Right renal cortex interstitium (tissue), 3 donors: ENCODE measurements at places on chromosomes 5 and 9. TPM values are rescaled to one million over a fixed set of nuclear protein-coding genes. Genes with fewer than 3 reads are reported as not detected.

- DNase-seq = no peak
Observed at GRCh38 chr9:83029531-83030137, 33.3 kb downstream of the RASEF start.

CYSRT1 gene
- 3.1 TPM for polyA plus RNA-seq

EDIL3 gene
- 62.6 TPM for polyA plus RNA-seq

DNA sequence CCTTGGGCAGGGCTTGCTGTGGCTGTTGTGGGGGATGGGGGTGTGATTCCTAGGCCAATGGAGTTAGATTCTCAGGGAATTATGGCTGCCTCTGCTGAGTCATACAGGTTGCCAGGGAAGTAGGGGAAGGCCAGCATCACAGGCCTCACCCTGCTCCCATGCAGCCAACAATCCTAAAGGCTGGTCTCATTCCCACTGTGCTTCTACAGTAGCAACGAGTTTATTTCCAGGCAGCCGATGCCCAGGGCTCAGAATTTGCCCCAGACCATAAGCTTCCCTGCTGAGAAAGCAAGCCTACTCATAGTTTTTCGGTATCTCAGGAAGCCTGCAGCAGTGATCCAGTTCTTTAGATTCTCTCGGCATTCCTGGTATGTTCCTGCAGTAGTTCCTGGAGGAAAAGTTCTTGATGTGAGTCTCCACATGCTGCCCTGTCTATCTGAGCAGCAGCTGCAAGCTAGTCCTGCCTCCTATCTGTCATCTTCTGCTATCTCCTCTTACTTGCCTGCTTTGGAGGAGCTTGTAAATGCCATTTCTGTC lies 59.3 kb upstream of the SELENOP start:
- DNase-seq = no peak

DNA sequence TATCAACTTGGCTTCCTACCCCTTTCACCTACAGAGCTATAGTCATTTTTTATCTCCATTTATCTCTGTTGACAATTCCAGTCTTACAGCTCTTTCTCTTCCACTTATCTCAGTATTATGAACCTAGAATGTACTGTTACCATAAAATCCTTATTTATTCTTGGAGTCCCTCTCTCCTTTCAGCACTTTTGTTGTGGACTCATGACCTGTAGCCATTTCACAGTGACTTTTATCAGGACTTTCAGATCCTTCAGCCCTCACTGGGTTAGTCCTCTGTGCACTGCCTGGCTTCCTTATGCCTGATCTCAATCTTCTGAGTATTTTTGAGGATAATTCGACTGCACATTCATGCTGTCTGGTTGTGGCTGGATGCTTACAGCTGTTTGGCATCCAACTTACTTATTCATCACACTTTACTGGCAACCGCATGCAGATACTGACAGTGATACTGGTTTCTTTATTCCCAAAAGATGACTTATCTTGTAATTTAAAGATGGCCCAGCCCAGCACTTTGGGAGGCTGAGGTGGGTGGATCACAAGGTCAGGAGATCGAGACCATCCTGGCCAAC lies 293.3 kb downstream of the MAN2A1 start:
- no peak for DNase-seq

DNA sequence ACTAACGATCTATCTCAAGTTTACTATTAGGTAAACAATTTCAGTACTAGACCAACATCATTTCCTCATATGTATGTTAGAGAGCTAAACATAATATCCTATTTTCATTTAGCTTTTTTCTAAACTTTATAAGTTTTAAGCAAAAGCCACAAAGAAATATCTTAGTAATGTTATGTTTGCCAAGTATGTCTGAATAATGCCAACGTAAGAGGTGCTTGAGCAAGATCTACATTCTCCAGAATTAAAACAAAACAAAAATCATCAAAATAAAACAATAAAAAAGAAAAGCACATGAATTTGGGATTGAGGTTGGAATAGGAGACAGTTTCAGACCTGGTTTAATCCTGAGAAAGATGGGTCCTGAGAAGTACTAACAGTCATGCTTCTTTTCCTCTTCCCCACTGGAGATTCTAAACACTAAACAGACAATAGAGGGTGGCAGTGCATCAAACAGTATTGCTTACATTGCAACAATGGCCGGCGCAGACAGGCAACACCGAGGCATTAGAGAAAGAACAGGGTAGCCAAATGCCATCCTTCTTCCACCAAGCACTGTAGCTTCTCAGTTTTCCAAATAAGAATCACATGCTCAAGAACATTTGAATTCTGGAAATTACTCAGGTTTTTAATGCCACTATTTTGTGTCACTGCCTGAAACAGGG lies 33.6 kb downstream of the CSNK1A1 start:
- no peak for DNase-seq

DNA sequence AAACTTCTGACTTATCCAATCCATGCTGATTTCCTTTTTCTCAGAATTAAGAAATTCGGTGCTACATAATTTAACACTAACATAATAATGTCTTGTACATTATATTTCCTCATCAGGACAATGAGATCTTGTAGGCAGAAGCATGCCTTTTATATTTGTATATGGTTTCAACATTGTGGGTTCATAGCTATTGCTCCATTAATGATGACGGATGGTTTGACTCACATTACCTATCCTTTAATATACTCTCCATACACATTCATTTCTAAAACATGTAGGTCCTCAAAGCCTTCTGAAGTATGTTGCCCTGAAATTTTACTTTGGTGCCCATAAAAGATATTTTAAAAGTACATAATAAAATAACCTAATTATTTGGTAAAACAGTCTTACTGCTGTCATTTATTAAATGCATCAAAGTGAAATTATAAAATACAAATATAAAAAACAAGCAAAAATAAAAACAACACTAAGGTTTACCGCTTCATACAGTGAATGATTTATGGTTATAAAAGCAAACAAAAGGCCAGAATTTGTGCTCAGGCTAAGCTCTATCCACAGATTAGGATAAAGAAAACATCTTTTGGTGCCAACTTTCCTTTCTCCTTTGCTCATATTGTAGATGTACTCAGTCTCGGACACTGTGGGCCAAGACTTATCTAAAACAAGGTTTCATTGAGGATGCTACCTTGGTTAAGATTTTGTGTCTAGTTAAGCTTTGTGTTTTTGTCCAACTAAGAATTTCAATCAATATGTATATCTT lies 61.2 kb upstream of the GCNT4 start:
- DNase-seq = no peak

GPR150 gene
- 0.06 TPM for polyA plus RNA-seq

TMEM174 gene
- polyA plus RNA-seq = 27.2 TPM

GRCh38 chr5:7393921-7394799 lies 1.8 kb upstream of the ADCY2 start:
- no peak for DNase-seq

DNA sequence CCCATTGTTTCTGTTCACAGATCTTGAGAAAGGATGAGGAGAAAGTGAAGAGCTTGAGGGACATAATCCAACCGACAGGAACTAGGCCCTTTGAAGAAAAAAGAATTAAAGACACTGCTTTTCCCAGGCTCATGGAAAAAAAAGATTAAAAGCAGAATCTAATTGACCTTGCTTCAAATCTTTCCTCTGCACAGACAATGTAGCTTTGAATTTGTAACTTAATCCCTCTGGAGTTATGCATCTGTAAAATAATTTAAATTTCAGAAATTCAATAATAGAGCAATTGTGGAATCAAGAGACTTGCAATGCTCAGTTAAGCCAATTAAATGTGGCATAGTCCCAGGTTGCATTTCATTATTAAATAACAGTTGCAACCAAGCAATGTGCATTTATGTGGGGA lies 64.6 kb downstream of the SVEP1 start:
- no peak for DNase-seq

DNA sequence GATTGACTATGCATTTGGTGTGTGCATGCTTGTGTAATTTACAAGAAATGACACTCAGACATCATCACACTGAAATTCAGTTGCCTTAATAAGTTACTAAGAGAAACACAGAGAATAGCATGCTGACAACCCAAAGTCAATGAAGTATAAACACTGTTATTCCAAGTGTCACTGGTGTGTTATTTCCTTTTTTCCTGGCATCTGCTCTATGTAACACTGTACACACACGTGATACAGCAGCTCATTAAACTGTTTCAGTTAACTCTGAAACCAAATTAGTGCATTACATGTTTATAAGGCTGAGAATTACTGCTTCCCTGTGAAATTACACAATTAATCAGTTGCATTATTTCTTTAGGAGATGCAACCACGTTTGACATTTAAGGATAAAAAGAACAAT lies 252.7 kb downstream of the EFNA5 start:
- no peak for DNase-seq

DNA sequence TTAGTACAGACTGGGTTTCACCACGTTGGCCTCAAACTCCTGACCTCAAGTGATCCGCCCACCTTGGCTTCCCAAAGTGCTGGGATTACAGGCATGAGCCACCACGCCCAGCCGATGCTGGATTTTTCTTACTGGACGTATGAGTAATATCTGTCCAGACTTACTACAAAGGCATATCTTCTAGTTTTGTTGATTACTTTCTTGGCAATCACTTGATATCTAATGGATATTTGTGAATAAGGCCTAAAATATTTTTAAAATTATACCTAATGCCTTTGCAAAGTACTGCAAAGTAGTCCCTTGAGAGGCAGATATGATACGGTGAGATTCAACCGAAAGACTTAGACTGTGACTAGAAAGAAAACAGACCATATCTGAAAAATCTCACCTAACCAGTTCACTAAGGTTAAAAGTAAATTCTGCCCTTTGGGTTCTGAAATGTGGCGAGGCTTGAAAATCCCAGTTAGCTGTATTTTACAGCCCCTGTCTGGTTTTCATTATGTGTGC lies 152.1 kb downstream of the GNAQ start:
- no peak for DNase-seq

DNA sequence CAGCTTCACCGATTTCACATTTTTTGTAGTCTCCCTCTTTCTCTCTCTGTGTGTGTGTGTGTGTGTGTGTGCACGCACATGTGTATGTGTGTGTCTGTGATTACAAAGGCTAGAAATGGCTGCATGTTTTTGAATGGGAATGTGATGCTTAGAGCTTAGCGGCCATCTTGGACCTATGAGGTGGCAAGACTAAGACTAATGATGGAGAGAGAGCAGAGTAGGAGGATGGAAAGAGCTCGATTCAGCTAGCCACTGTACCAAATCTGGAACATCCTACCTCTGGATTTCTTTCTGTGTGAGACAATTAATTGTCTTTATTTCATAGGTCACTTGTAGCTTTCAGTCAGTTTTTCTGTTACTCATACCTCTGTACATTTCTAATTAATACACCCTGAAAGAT lies 205.1 kb downstream of the PCSK1 start:
- DNase-seq = no peak

KIAA0825 gene
- 4.2 TPM for polyA plus RNA-seq

DNA sequence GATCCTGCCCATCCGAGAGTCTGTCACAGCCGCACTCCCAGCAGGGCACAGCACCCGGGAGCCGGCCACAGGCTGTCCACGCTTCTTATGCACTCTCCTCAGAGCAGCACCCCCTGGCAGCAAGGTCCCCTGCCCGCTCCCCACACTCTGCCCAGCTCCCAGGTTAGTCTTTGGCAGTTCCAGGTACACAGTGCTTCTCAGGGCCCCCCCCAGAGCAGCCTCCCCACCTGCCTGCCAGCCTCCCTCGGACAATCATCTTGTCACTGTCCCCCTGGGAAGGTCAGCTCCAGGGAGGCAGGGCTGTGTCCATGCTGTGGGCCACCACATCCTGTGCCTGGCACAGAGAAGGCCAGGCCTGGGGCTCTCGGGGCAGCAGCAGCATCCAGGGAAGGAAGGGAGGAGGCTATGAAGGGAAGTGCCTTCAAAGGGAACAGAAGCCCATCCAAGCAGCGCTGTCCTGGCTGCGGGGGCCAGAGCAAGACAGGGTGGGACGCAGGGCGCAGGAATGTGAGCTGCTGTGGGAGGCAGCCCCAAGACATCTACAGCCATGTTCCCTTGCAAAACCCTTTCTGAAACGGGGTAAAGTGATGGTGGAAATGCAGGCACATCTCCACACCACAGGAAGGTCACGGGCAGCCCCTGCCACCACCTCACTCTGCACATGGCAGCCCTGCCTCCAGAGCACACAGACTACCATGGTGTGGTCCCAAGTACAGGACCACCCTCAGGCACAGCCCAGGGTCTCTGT lies 68.6 kb upstream of the ADAMTS2 start:
- DNase-seq = no peak

SRD5A1 gene
- polyA plus RNA-seq = 9.9 TPM

SOHLH1 gene
- polyA plus RNA-seq = not detected

DNA sequence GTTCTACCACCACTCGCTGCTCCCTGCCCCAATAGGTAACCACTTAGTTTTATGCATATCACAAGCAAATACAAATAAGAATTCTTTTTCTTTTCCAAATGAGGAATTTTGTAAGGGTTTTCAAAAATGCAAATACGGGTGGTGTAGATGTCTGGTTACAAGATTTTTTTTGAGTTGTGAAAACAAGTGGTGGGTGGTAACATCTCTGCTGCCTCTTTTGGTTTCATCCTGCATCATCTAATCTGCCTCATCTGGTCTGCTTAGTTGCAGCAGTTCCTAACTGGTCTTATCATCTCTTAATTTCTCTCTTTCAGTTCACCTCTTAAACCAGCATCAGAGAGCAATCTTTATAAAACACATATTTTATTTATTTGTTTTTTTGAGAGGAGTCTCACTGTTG lies 5.3 kb downstream of the NFX1 start:
- DNase-seq = no peak

DNA sequence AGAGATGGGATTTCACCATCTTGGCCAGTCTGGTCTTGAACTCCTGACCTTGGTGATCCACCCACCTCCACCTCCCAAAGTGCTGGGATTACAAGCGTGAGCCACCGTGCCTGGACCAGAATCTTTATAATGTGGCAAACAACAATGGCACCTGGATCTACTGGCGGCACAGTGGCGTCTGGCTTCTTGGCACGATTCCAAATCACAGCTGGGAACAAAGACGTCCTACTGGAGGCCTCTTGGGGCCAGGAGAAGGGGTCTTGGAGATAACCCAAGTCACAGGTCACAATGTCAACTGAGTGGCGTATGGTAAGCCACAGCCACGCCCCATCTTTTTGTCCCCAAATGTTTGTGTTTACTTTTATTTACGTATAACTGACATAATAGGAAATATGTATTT lies 77.8 kb upstream of the RAPGEF1 start:
- no peak for DNase-seq

IGIP gene
- polyA plus RNA-seq = 7.3 TPM
